Activated CD4-positive, alpha-beta T cell treated with anti-CD3 and anti-CD28 coated beads, Interleukin-2, Interleukin-6, amounts not matched to agents 100 ng/mL and 50 ng/mL, durations not matched to agents 16 hours and 8 hours (primary cell): ENCODE measurements at places on chromosomes 13 and 19.
A peak's percentile ranks its signal among the peaks of the same experiment; 100 is the strongest.

DNA sequence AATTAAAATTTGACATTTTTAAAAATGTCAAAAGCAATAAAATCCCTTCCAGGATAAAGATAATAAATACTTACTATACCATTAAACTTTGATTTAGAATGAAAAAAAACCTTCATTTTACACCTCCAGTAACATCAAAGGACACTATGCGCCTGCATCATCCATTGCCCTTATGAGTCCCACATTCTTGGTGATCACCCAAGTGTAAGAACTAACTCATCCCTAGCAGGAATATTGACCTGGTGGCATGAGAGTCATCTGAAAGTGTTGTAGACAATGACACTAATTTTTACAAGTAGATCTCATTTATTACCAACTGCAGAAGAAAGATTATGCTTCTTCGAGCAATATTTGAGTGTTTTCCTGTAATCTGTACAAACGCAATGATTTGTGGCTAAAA, 1128.9 kb downstream of the EFNB2 start:
- DNase-seq = no peak

GRCh38 chr13:79519255-79519654, 38.3 kb downstream of the NDFIP2 start:
- DNase-seq = no peak

- DNase-seq = no peak
Measured at GRCh38 chr19:29520390-29520789, 5.4 kb upstream of the VSTM2B start.

- no peak for DNase-seq
Measured at GRCh38 chr19:30547246-30547645, 175.1 kb downstream of the ZNF536 start.

DNA sequence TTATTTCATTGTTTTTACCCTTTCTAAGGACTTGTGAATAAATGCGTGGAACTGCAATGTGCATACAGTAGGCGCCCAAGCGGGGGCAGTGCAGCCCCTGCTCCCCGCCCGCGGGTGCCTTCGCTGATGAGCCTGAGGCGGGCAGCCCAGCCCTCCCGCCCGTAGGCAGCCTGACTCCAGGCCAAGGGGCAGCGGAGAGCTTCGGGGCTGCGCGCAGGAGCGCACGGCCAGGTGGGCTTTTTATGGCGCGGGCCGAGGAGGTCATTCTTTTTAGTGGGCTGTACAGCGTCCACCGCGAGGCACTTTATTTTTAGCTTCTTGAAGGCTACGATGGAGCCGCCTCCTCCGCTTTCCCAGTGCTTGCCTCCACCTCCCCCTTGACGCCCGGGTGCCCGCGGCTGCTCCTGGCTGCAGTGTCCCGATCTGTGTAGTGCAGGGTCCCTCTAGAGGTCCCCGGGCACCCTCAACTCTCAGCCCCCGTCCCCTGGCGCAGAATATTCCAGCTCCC, 60.5 kb downstream of the CCNE1 start:
- DNase-seq = peak; percentile 31

DNA sequence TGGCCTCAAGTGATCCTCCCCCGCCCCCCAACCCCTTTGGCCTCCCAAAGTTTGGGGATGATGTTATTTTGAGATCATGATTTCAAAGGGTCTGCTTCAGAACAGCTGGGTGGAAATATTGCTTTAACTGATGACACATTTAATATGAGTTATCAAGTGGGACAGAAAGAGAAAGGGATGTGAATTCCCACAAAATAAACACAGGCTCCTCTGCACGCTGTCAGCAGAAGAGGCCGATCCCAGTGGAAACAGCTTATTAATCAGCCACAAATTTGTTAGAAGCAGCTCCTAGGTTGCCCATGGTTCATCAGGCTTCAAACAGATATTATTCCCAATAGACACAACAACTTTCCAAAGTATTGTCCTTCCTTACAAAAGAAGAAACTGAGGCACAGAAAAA, 4.7 kb downstream of the DCLK1 start:
- DNase-seq = no peak

DNA sequence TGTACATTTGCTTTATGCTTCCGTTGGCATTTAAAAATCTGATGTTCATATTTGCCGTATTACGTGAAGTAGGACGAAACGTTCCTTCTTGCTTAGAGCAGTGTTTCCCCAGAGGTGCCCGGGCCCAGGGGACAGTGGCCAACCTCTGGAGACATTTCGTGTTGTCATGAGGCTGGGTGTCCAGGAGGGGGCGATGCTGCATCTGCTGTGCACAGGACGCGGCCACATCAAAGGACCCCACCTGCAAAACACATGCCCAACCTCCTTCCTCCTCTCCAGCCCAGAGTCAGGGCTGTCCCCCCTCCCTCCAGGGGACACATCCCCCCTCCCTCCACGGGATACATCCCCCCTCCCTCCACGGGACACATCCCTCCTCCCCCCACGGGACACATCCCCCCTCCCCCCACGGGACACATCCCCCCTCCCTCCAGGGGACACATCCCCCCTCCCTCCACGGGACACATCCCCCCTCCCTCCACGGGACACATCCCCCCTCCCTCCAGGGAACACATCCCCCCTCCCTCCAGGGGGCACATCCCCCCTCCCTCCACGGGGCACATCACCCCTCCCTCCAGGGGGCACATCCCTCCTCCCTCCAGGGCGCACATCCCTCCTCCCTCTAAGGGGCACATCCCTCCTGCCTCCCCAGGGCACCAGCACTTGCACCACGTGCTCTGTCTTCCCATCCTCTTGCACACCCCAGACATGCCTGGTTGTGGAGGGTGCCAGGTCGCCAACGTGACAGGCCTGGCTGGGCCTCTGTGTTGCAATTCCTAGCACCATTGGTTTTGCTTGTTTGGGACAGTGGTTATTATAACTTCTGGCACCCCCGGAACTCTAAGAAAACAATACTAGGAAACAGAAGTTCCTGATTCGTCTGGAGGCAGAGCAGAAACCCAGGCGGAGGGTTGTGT, 46.7 kb downstream of the GAS6 start:
- DNase-seq = peak; percentile 85

DNA sequence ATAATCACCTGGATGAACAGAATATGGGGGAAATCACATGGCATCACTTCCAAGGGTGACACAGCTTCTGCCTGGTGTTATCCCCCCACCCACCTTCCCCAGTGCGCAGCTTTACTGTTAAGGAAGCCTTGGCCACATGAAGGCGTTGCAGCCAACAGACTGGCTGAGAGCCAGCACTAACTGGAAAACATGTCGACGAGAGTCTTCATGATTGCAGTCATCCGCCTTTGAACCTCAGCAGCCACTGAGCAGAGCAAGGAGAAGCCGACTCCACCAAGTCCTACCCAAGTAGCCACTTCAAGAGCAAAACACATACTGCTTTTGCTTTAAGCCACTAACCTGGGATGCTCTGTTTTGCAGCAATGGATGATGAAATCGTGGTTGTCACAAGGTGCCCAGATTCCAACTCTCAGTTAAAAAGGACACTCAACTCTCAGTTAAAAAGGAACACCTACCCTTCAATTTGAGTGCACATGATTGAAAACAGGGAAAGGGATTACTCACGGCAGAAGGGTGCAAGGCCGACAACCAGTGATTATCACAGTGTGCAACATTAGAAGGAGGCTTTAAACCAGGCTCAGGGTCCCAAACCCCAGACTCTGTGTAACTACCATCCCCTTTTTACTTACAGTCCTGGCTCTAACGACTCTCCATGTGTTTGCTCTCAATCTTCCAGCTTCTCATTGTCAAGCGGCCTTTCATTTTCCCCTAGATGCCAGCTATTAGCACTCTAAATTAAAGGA, 149.1 kb downstream of the KLF12 start:
- peak; percentile 32 for DNase-seq

DNA sequence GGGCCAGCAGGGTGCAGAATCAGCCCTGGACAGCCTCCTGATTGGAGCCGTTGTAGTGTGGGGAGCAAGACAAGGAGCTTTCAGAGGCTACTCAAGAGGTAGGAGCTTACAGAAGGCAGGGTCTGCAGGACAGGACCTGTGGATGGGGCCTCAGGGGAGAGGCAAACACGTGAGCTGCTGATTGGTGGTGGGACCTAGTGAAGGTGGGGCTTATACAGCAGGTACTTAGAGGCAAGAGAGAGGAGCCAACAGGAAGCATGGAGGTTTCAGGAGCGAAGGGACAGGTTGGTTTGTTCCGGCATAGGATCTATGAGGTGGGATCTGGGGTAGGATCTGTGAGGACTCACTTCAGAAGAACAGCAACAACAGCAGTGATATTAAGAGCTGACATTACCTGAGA, 32.4 kb downstream of the ZSWIM4 start:
- DNase-seq = no peak

GRCh38 chr19:18496167-18496979, 25.5 kb downstream of the ELL start:
- peak; percentile 85 for DNase-seq

GRCh38 chr19:40626918-40627317, 25.7 kb downstream of the LTBP4 start:
- no peak for DNase-seq

- DNase-seq = no peak
Measured at GRCh38 chr19:41398598-41398997, 980 bp downstream of the BCKDHA start.

- no peak for DNase-seq
Measured at GRCh38 chr13:33053397-33054066, 37.3 kb downstream of the KL start.
